ENCODE measurements at places on chromosomes 1 and 21.

DNA sequence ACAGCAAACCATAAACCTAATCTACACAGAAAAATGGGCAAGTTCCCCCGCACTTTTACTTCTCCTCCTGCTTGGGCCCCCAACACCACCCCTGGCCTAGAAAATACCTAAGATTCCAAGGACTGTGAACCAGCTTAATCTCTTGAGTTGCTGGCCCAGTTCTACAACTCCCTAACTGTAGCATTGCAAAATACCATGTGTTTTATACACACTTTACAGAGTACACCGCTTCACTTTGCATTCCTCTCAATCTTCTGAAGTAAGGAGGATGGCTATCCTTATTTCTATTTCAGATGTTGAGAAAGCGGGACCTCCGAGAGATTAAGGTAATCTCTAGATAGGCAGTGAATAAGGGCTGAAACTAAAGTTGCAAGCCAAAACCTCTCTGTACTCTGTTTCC is 408.3 kb upstream of the NR5A2 start:
- no peak for DNase-seq

DNA sequence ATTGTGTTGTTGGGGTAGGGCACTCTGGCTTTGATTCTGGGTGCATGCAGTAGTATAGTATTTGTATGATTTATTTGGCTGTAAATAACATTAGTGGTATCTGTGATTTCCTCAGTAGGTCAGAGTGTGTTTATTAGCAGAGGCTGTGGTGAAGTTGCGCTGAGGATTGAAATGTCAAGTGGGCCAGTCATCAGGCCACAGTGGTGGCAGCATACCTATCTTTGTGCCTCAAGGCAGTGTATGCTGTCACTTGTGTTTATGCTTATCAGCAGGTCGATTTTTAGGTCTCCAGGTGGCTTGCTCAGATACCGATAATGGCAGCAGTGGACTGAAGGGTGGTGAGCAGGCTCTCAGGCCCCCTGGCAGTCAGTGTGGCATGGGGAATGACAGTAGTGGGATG is 11.3 kb downstream of the LY9 start:
- no peak for DNase-seq

DNA sequence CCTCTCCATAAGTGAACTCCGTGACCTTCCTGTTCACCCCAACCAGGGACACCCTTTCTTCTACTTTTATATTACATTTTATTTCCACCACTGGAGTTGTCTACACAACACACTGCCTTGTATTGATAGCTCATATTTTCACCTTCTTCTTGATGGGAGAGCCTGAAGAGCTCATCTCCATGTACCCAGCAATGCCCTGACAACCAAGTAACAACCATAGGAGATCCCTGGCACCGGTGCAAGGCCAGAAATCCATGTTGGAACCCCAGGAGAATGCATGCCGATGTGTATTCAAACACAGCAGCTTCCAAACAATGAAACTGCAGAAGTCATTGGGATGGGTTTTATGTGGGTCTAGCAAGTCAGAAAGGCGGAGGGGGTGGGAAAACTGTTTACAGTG is 15.5 kb downstream of the TENT5C start:
- DNase-seq, result no peak

DNA sequence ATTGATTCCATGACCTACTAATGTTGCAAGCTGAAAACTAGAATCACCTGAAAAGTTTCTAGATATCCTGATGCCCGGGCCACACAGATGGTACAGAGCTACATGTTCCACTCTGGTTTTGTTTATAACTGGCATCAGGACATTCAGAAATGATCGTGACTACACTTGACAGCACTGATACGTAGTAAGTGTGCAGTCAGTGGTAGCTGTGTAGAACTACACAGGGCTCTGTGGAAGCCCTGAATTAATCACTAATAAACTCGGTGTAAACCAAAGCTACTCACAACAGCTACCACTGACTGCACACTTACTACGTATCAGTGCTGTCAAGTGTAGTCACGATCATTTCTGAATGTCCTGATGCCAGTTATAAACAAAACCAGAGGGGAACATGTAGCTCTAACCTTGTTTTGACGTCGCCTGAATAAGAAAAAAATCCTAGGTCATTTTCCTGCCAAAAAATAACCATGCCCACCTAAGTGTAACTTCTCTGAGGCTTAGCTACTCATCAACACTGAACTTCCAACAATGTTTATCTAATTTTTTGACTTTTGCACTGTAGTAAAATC is 149.7 kb downstream of the TGFBR3 start:
- no peak for DNase-seq

- DNase-seq, result no peak
Observed at GRCh38 chr1:6918186-6918924, 133.1 kb downstream of the CAMTA1 start.

GRCh38 chr1:37068260-37068659 is 33.9 kb upstream of the GRIK3 start:
- no peak for DNase-seq

GRCh38 chr1:13725714-13726175 is 25.8 kb downstream of the PRDM2 start:
- peak; percentile 71 for DNase-seq

GRCh38 chr1:172120381-172120780 is 279.1 kb downstream of the DNM3 start:
- DNase-seq, result no peak

- no peak for DNase-seq
Observed at GRCh38 chr1:18119771-18120377, 12.3 kb downstream of the IGSF21 start.

- no peak for DNase-seq
Observed at GRCh38 chr1:41423511-41424191, 60.8 kb downstream of the EDN2 start.

DNA sequence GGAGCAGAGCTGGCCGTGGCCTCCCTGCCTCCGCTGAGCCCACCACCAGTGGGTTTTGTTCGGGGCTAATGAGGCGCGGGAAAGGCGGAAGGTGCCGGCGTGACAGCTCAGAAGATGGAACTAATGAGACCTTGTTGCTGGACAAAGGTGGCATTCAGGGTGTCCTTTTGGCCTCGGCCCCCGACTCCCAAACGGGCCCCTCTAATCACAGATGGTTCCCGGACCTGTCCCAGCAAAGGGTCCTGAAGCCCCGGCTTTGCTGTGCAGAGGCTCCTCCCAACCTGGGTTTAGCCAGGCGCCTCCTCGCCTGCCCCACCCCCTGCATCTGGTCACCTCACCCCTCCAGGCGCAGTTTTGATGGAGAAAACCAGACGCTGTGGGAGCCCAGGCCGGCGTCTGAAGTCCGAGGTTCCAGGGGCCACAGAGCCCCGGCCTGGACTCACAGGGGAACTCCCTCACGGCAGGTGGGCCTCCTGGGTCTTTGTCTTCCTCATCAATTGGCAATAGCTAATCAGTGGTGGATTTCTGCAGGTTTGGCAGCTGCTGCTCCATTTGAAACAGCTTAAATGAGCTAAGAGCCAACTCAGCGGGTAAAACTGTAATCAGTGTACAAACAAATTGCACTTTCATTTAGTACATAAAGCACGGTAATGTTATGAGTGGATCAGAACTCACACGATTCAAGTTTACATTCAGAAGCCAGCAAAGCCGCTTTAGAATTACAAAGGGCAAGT is 44.3 kb upstream of the ADARB1 start:
- no peak for DNase-seq

DNA sequence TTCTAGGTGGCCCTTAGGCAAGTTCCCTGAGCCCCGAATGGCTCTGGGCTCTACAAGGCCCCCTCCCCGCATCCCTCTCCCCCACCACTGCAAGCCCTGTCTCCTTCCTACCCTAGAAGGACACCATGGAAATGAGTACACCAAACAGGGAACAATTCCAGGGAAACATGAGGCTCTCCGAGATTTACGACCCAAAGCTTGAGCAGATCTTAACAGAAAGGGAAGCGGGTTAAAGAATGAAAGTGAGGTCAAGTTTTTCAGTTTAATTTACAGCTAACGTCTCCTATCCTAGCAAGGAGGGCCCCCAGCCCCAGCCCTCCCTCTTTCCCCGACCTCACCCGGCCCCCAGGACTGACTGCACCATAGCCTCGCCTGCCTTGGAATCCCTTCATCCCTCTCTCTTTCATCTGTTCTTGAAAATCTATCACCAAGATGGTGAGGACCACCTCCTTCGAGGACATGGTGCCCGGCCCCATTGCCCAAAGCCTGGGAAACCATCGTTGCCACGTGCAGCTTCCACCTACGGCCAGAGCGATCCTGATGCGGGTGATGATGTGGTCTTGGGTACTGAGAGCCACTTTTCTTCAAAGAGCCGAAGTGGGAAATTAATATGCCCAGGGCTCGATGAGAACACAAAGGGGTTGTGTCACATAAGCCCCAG is 30.5 kb downstream of the SIM2 start:
- no peak for DNase-seq

GRCh38 chr1:35558374-35559316 is 1.0 kb downstream of the NCDN start:
- peak; percentile 30 for DNase-seq

DNA sequence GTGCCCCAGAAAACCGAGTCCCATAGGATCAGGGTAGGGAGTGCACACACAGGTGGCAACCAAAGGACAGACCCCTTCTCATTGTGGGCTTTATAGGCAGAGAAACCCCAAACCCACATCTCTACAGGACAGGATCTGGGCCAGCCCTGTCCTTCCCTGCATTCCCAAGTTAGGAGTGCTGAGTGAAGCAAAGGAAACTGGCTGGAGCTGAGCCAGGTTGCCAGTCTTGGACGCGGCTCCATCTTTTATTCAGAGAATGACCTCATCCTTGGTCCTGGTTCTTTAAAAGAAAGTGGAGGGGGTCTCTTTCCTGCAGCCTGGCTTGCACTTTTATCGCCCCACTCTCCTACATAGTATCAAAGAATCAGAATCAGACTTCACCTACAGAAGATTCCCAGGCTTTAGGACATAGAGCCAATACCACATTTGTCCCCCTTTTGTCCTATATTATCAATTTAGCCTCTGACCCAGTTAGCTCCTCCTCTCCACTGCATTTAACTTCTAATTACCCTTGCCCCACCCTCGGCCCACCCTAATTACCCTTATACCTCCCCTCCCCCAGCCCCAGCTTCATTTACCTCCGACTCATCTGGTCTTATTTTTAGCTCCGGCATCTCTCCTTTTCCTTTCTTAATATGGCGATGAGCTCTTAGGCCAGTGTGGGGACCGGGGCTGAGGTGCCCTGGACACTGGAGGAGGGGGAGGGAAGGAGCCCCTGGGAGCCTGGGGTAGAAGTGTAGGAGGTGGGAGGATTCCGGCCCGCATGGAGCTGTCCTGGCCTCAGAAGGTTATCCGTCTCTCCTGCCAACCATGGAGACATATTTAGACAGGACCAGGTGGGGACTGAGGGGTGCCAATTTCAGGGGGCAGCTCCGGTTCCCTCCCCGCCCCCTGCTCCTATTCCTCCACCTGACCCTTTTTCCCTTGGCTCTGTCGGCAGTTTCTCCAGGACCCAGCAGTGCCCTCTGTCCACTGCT is at the start of gene CASQ1:
TSS of gene CASQ1 (plus strand) at position 927 of the 977 bp plus-strand sequence. CDS start 177 bp downstream, outside the sequence.
- DNase-seq, result no peak

- no peak for DNase-seq
Observed at GRCh38 chr1:71490432-71490831, 409.6 kb upstream of the ZRANB2 start.

DNA sequence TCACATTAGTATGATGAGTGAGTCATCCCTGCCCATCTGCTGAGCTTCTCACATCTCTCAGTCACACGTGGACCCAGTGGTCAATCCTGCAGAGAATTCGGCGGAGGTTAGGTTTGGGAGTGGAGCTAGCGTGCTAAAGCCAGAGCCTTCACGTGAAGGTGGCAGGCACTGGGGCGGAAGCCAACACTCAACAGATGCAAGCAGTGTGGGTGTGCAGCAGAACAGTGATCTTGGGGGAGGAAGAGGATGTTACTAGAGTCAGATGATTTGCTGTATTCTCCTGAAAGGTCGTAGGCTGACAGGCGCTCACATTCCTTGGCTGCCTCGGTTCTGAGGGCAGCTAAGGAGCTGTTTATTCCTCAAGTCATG is 6.7 kb downstream of the C1orf115 start:
- no peak for DNase-seq

DNA sequence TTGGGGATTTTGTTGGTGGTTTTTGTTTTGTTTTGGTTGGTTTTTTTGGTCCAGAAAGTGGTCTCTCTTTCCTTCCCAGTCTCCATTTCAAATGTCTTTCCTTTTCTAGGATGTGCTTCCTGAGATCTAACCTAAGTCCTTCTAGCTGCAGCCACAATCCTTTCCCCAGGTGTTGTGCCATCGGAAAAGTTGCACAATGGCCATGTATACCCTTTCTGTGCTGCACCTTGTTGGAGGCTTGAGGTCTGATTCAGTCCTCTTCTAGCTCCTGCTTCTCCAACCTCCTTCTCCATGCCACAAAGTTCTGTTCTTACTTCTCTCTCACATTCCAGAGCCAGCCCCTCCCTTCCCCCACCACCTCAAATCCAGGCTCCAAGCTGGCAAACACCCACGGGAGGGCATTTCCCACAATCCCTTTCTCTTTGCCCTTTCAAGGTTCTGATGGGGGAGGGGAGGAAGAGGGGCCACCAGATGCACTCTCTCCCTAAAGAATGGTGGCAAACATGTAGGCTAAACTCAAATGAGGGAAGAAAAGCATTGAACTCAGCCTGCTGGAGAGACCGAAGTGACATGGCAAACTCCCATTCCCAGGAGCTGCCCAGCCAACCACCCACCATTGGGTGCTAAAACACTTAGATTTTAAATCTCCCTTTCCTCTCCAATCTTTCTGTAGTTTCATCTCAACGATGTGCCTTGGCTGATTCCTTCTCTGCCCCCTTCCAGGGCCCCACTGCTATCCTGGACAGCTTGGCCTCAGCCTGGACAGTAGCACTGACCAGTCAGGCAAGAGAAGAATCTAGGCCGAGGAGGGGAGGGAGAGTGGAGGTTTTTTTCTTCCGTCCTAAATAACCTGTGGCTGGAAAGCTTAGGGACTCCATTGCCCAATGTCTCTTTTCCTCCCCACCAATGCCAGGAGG is 2.9 kb downstream of the KCNJ10 start:
- DNase-seq, result no peak

DNA sequence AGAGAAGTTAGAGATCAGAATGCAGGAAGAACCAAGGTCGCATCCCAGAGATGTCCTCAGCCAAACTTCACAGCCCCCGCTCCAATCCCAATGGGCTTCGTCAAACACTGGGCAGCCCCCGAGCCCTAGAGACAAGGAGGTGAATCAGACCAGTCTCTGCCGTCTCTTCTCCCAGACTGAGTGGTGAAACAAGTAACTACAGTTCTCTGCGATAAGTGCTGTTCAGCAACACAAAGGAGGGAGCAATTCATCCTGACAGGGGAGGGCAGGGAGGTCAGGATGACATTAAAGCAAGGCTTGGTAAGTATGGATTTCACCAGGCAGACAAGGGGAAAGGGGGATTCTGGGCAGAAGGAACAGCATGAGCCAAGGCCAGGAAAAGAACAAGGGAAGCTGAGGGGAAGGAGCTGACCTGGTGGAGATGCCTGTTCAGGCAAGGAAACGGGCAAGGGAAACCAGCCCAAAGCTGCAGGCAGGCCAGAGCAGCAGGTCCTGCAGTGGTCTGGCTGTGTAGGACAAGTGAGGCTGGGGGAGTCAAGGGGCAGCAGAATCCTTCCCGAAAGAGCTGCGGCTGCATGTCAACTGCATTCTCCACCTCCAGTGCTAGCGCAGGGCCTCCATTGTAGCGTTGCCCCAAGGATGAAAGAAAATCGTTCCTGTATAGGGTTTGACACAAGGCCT is 13.6 kb upstream of the ERI3 start:
- DNase-seq, result no peak

All from CD8-positive, alpha-beta memory T cell (primary cell).